ENCODE measurements at places on chromosomes 3 and 15. TPM values are rescaled to one million over a fixed set of nuclear protein-coding genes. Genes with fewer than 3 reads are reported as not detected.
A peak's percentile ranks its signal among the peaks of the same experiment; 100 is the strongest.

GRCh38 chr3:155182467-155182866 lies 102.3 kb downstream of the MME start:
- DNase-seq: no peak

DNA sequence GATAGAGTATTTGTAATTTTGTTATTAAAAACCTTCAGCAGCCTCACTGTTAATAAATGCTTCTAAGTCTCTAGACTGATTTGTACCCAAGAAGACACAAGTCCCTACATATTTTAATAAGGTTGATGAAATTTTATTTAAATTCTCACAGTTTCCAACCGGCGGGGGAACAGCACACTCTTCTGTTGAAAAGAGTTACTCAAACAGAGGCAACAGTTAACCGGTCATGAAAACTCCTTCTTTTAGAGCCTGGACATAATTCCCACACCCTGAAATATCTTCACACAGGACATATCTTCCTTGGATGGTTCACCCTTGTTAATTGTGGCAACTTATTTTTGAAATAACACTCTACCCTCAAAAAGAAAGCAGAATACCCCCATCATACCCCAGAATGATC lies 278.8 kb downstream of the FOXP1 start:
- no peak for DNase-seq

DNA sequence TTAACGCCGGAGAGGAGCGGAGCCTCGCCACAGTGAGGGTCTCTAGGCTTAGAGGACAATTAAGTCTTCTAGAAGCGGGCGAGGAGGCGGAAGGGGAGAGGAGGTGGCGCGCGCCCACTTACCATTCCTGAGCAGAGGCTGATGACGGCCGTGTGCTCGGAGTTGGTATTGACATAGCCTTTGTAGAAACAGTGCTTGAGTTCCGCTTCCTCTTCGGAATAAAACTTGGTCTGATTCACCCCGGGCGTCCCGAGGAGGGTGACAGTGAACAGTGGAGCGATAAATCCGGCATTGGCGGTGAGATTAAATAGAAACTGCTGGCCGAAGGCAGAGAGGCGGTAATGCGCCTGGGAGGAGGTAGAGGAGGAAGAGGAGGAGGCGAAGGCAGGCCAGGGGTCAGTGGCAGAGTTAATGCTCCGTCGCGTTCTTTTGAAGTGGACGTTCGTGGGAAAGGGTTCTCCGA lies 1.3 kb downstream of the ADAMTS9 start:
- DNase-seq: peak; percentile 20

DNA sequence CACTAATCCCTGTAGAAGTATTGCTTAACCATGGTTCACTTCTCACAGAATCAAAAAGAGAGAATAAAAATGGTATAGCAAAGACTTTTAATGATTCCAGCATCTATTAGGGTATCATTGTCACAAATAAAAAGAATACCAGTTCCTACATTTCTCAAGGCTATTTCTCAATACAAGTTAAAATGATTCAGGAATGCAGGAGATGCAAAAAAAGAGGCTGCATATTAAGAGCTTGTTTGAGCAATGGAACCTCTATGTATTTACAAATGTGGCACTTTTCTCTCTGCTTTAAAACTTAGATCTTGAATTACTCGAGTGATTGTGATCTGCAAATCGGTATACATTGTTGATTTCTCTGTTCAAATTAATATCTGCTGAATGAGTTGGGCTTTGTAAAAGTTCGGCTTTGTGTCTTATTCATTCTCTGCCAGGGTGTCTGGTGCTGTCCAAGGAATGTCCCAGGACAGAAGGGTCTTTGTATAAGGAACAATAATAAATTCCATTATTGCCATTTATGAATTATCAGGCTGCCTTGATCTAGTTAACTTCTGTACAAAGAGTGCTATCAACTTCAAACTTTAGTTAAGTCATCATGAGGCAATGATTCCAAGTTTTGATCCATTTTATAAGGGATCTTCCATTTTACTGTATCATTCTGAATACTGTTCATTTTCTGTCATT lies 364.2 kb downstream of the RBMS3 start:
- no peak for DNase-seq

NR2E3 gene
- total RNA-seq: 0.57 TPM

GRCh38 chr15:38611228-38611627 lies 46.6 kb upstream of the RASGRP1 start:
- no peak for DNase-seq

GRCh38 chr3:24648063-24648462 lies 153.4 kb upstream of the THRB start:
- DNase-seq: no peak

PSTPIP1 gene
- 1.3 TPM for total RNA-seq

LINGO1 gene
- total RNA-seq: 60.5 TPM

- no peak for DNase-seq
These were observed 187.1 kb upstream of the PROK2 start for GRCh38 chr3:71972031-71972430.

All from WTC11 (cell line).